Natural killer cell (primary cell): ENCODE measurements at places on chromosomes 12 and 14. TPM values are rescaled to one million over a fixed set of nuclear protein-coding genes. Genes with fewer than 3 reads are reported as not detected.
A peak's percentile ranks its signal among the peaks of the same experiment; 100 is the strongest.

DNA sequence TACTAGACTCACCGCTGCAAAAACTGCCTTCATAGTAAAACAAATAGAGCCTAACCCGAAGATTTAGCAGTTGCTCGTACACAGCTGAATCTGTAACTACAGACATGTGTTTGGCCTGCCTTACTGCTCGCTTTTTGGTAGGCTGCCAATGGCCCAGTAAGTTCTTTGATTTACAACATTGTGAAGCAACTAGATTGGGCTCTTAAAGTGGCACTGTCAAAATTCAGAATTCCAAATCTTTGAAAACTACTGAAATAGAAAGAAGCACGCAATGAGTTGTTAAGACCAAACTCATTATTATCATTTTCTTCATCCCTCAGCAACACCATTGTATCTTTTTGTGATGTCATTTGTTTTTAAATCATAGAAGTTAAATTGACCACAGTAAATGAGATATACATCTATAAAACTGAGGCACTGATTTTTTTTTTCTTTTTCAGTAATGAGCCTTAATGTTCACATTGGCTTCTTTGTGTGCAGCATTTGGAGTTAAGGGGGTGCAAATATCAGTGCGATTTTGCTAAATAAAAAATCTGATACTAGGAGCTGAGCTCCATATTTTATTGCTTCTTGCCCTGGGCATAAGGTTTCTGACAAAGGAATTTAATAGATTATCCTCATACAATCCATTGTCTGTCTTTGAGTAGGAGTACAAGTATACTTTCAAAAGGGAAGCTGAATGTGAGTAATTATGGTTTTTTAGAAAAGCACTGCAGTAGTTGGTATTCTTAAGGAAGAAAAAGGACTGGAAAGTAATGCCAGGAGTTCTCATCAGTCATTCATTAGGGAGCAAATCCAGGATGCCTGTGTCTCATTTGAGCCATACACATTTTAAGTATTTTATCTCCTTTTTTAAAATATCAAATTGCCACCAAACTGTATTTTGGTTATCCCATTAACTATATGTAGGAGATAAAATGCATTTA, 138.5 kb downstream of the KICS2 start:
- H3K4me3 ChIP-seq = no peak overlapping the region
- no peaks in the 10 kb centered on the region for H3K27me3 ChIP-seq

DNA sequence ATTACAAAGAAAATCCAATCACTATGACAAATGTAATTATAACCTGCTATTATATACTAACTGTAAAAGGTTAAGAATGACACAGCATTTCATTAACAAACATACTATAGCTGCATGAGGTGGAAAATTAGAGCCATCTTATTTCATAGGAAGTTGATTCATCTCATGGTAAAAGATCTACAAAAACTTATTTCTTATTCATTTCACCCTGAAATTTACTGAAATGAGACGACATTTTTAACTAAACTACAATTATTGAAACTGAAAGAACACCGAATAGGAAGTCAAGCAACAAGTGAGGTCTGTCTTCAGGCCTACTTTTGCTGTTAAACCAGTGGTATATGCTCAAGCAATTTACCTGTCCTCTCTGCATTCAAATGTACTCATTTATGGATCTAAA, 87.2 kb downstream of the CEP83 start:
- peaks cover 6% of the 10 kb centered on the region for H3K36me3 ChIP-seq
- no peaks in the 10 kb centered on the region for H3K27me3 ChIP-seq
- no peak overlapping the region for H3K27ac ChIP-seq
- H3K4me3 ChIP-seq = no peak overlapping the region

DNA sequence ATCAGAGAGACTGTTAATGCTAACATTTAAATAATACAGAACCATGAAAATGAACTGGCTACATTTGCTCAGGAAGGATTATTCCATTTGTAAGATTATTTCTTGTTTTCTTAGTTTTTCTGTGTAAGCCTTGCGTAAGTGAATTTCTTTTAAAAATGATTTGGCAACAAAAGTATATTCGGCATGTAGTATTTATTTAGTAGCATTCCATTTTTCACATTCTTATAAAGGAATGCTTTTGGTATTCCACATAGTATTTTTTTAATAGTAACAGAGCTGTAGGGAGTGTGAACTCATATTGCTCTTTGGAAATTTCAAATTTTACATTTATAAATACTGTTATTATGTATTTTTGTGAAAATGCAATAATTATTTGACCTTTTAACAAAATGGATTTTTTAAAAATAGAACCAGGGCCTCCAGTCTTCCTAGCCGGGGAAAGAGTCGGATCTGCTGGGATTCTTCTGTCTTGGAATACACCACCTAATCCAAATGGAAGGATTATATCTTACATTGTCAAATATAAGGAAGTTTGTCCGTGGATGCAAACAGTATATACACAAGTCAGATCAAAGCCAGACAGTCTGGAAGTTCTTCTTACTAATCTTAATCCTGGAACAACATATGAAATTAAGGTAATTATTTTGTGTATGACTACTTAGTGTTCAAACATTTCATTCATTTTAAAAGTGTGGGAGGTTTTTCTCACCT, 1.2 kb downstream of the PTPRQ start:
- H3K27ac ChIP-seq = no peak overlapping the region
- no peak for DNase-seq
- no peaks in the 10 kb centered on the region for H3K4me1 ChIP-seq
- no peaks in the 10 kb centered on the region for H3K27me3 ChIP-seq
- no peaks in the 10 kb centered on the region for H3K36me3 ChIP-seq
- no peak overlapping the region for H3K4me3 ChIP-seq

DNA sequence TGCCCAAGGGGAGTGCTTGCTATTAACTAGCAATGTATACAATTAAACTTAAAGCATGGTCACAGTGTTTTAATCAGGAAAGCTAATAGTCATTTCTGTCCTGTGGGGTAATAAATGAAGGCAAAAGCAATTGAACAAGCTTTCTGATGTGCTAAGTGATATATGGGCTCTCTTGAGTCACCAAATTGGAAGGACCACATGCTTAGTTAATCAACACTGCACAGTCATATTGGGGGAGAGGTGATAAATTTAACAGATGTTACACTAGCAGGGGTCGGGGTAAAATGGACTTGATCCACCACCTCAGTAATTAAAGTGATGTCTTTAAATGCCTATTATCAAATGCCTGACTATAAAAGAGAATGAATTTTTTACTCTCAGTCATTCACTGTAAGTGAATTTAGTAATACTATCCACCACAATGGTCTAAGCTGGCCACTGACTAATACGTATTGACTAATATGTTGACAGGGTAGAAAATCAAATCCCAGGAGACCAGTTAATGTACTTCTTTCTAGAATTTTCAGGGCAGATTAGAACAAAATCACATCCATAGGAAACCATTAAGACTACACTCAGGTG, 736.3 kb downstream of the RPS29 start:
- H3K4me1 ChIP-seq = no peaks in the 10 kb centered on the region
- H3K27me3 ChIP-seq = no peaks in the 10 kb centered on the region
- DNase-seq = no peak
- H3K36me3 ChIP-seq = no peaks in the 10 kb centered on the region
- H3K27ac ChIP-seq = no peak overlapping the region
- no peak overlapping the region for H3K4me3 ChIP-seq

GRCh38 chr12:67355428-67356379, 86.5 kb downstream of the CAND1 start:
- peak; percentile 80 for DNase-seq
- H3K4me1 ChIP-seq = no peaks in the 10 kb centered on the region
- H3K27me3 ChIP-seq = no peaks in the 10 kb centered on the region
- no peak overlapping the region for H3K27ac ChIP-seq
- H3K4me3 ChIP-seq = no peak overlapping the region

DNA sequence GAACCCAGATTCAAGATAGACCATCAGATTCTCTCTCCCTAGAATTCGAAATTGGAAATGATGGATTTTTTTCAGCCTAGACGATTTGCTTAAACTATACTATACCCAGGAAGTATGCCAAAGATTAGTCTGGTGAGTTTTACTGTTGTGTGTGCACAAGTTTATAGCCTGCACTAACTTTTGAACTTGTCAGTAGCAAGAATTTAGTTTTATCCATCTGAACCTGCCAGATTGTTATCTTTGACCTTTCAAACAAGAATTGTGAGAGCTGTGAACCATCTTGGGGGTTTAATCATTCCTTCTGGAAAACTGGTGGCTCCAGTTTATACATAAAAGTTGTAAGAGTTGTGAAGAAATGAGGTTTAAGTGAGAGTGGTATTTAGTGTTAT, 243.5 kb upstream of the DAAM1 start:
- DNase-seq = no peak
- H3K4me1 ChIP-seq = no peaks in the 10 kb centered on the region
- H3K27ac ChIP-seq = no peak overlapping the region
- no peaks in the 10 kb centered on the region for H3K36me3 ChIP-seq
- no peak overlapping the region for H3K4me3 ChIP-seq
- H3K27me3 ChIP-seq = no peaks in the 10 kb centered on the region

GRCh38 chr12:89349814-89350213, 2.5 kb downstream of the DUSP6 start:
- peak overlapping the region; percentile 89 for H3K4me3 ChIP-seq
- no peak overlapping the region for H3K27ac ChIP-seq
- peaks cover 4% of the 10 kb centered on the region for H3K36me3 ChIP-seq
- peaks cover 56% of the 10 kb centered on the region for H3K4me1 ChIP-seq
- H3K27me3 ChIP-seq = no peaks in the 10 kb centered on the region

DNA sequence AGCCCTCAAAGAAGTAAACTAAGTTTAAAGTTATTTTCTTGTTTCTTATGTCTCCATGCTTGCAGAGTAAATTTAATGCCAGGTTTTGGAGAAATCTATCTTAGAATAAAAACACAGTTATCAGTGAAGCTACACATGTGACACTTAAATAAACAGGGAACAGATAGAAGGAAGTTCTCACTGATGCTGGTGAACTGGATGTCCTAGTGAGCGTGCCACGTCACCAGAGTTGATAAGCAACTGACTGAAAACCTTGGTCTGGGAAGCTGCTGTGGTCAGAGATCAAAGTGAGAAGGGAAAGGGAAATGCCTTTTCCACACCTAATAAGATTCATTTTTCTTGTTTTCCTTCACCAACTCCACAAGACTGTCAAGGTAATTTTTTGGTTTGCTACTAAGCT, 74.8 kb upstream of the PCED1B start:
- peaks cover 2% of the 10 kb centered on the region for H3K27me3 ChIP-seq
- no peaks in the 10 kb centered on the region for H3K4me1 ChIP-seq
- no peak for DNase-seq

The AQP2 gene
- not detected for total RNA-seq

- H3K36me3 ChIP-seq = no peaks in the 10 kb centered on the region
- no peak overlapping the region for H3K27ac ChIP-seq
- H3K4me3 ChIP-seq = no peak overlapping the region
- H3K4me1 ChIP-seq = no peaks in the 10 kb centered on the region
Observed at GRCh38 chr12:91896286-91897024, 249.2 kb downstream of the BTG1 start.

The DAO gene
- total RNA-seq = not detected

- H3K4me1 ChIP-seq = peaks cover 66% of the 10 kb centered on the region
- peak within 1 kb of the TSS; percentile 41 for H3K4me3 ChIP-seq
- DNase-seq = peak; percentile 76
- H3K27me3 ChIP-seq = no peaks in the 10 kb centered on the region
- H3K27ac ChIP-seq = peak within 1 kb of the TSS; percentile 74
- H3K36me3 ChIP-seq = no peaks in the 10 kb centered on the region
Observed at GRCh38 chr14:95516554-95517181, at the start of gene SYNE3. Gene SYNE3 (minus strand): TSS chr14:95516650. CDS start chr14:95475821, 40,829 bp downstream.
